ENCODE measurements at places on chromosomes 2 and 18. TPM values are rescaled to one million over a fixed set of nuclear protein-coding genes. Genes with fewer than 3 reads are reported as not detected.

Gene DNAH7
- 0.01 TPM for polyA plus RNA-seq

Gene TTC27
- polyA plus RNA-seq: 22.7 TPM

Gene GAD1
- polyA plus RNA-seq: not detected

Gene ERICH2
- polyA plus RNA-seq: not detected

GRCh38 chr2:205713086-205713485, 30.8 kb downstream of the NRP2 start:
- H3K4me1 ChIP-seq: peaks cover 42% of the 10 kb centered on the region
- H3K4me3 ChIP-seq: no peak overlapping the region
- no peaks in the 10 kb centered on the region for H3K27me3 ChIP-seq
- no peak overlapping the region for H3K27ac ChIP-seq
- DNase-seq: no peak

- peak overlapping the region; percentile 98 for H3K4me3 ChIP-seq
- H3K4me1 ChIP-seq: peaks cover 20% of the 10 kb centered on the region
- peaks cover 9% of the 10 kb centered on the region for H3K36me3 ChIP-seq
- H3K27ac ChIP-seq: peak overlapping the region; percentile 83
Measured at GRCh38 chr2:229920011-229920641, 1.7 kb downstream of the TRIP12 start.

DNA sequence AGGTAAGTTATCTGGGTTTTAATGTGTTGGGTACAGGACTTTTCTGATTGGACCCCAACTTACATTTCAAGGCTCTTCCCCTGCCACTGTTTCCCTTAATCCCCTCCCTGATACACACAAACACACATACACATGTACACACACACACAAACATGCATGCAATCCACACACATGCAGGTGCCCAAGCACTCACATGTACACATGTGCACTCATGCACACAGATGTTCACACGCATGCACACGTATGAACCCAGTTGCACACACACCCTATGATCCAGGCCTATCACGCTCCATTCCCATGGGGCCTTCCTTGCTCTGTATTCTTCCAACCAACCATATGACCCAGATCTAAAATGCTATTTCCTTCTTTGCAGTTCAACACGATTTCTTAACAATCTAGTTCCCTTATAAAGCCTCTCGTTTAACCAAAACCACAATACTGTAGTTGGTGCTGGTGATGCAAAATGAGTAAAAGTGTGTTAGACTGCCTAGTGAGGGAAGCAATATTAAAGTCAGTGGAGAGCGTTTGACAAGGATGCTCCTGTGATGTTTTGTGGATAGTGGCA, 11.1 kb downstream of the SERPINB8 start:
- H3K27me3 ChIP-seq: no peaks in the 10 kb centered on the region
- H3K36me3 ChIP-seq: no peaks in the 10 kb centered on the region
- no peaks in the 10 kb centered on the region for H3K4me1 ChIP-seq
- no peak overlapping the region for H3K27ac ChIP-seq
- no peak overlapping the region for H3K4me3 ChIP-seq

DNA sequence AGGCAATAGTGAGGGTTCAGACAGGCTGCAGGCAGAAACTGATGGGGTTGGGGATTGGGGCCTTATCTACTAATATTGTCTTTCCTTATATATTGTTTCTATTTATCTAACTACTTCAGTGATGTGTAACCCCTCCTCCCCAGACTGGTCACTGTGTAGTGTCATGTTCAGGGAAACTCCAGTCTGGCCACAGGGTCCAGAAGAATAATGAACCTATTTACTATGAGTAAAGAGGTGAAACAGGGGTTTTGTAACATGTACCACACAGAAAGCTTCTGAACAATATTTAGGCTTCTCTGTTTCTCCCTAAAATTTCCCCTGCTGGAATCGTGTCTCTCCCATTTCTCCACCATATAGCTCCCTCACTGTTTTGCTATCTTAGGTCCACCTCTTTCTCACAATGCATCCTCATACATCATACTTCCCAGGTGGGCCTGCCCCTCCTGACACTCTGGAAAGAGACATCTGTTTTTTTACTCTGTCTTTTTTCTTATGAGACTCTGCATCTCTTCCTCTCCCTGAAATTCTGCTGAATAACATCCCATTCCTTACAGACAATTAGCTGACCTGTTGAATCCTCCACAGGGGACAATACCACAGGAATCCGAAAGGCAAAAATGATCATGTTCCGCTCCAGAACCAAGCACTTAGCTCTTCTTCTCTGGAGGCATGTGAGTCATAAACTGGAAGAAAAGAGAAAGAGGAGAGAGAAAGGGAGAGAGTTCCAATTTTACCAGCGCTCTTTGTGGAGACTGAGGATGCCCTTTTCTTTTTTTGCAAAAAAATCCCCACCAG, 154.8 kb downstream of the ZEB2 start:
- H3K4me1 ChIP-seq: no peaks in the 10 kb centered on the region
- H3K36me3 ChIP-seq: no peaks in the 10 kb centered on the region
- no peak overlapping the region for H3K4me3 ChIP-seq

DNA sequence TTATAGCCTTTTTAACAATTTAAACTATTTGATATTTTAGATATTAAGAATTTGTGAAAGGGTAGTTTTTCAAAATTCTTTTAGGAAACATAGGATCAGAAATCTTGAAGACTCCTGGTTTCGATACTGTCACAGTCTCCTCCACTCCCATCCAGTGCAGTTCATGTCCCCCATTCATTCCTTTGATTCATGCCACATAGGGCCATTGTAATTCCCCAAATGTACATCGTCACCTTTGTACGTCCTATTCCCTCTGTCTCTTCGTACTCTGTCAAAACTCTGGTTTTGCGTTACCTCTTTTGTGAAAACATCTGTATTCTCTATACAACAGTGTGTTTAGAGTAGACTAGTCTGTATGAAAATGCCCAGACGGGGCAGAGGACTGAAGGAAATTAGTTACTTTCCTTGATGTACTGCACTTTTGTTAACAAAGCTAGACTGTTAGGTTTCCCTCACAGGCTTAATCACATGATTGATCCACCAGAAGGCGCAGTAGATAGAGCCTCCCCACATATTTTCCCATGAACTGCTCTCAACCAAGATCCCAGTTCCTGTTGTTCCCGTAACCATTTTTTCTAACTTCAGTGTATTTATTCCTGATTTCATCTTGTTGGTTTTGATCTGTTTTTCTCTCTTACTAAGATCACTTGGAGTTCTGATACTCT, 2.5 kb downstream of the MRPL35 start:
- H3K4me3 ChIP-seq: no peak overlapping the region
- H3K27me3 ChIP-seq: no peaks in the 10 kb centered on the region
- no peaks in the 10 kb centered on the region for H3K36me3 ChIP-seq
- H3K27ac ChIP-seq: no peak overlapping the region
- no peak for DNase-seq

GRCh38 chr2:44793322-44793870, 148.1 kb upstream of the SIX3 start:
- H3K36me3 ChIP-seq: no peaks in the 10 kb centered on the region
- H3K27ac ChIP-seq: no peak overlapping the region
- H3K27me3 ChIP-seq: no peaks in the 10 kb centered on the region
- H3K4me3 ChIP-seq: no peak overlapping the region

- no peak for DNase-seq
- no peaks in the 10 kb centered on the region for H3K36me3 ChIP-seq
- H3K4me3 ChIP-seq: no peak overlapping the region
- no peaks in the 10 kb centered on the region for H3K4me1 ChIP-seq
- H3K27ac ChIP-seq: no peak overlapping the region
Measured at GRCh38 chr2:234091432-234091879, 41.0 kb downstream of the SPP2 start.

GRCh38 chr2:71503837-71504236, 50.5 kb downstream of the DYSF start:
- H3K36me3 ChIP-seq: no peaks in the 10 kb centered on the region
- H3K4me1 ChIP-seq: no peaks in the 10 kb centered on the region
- DNase-seq: no peak
- no peak overlapping the region for H3K27ac ChIP-seq

DNA sequence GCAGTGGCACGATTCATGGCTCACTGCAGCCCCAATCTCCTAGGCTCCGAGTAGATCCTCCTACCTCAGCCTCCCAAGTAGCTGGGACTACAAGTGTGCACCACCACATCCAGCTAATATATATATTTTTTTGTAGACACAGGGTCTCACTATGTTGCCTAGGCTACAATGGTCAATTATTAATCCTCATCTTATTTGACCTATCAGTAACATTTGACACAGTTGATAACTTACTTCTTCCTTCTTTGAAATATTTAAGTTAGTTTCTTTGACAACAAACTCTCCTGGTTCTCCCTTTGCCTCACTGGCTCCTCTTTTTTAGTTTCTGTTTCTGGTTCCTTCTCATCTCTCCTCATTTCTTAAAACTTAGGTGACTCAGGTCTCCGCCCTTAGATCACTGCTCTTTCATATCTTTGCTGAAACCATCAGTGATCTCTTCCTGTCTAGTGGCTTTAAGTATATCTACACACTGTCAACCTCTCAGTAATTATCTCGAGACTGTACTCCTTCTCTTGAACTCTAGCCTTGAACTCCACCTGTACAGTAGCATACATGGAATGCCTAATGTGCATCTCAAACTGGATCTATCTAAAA, 11.5 kb downstream of the PGAP1 start:
- peak; percentile 15 for DNase-seq
- no peak overlapping the region for H3K27ac ChIP-seq
- H3K4me3 ChIP-seq: no peak overlapping the region
- peaks cover 12% of the 10 kb centered on the region for H3K4me1 ChIP-seq

Measured in B cell (primary cell).